Posterior cingulate gyrus (tissue), 11 donors: ENCODE measurements at places on chromosomes 12 and 14.

- DNase-seq, result no peak
These were observed 115.7 kb downstream of the DIO2 start for GRCh38 chr14:80095623-80096022.

GRCh38 chr14:35235840-35236239 lies 56.3 kb upstream of the PSMA6 start:
- DNase-seq, result no peak

- DNase-seq, result no peak
These were observed 202.6 kb upstream of the AVPR1A start for GRCh38 chr12:63353559-63353958.

- DNase-seq, result no peak
These were observed 423 bp downstream of the FGD6 start for GRCh38 chr12:95216711-95217376.

DNA sequence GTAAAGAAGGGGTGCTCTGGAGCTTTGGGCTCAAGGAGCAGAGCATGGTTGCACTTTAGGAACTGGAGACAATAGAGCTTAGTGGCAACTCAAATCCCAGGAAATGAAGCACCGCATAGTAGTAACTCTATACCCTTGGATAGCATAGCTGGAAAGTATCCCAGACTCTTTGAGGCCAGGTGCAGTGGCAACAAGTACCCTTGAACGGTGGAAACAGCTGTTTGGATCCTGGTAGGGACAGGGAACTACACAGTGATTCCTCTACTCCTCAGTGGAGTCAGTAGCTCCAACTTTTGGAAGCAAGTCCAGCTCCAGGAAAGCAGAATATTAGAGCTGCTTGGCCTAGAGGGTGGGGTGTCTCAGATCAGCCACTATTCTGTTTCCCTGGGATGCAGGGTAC lies 129.0 kb upstream of the WSCD2 start:
- DNase-seq, result no peak

DNA sequence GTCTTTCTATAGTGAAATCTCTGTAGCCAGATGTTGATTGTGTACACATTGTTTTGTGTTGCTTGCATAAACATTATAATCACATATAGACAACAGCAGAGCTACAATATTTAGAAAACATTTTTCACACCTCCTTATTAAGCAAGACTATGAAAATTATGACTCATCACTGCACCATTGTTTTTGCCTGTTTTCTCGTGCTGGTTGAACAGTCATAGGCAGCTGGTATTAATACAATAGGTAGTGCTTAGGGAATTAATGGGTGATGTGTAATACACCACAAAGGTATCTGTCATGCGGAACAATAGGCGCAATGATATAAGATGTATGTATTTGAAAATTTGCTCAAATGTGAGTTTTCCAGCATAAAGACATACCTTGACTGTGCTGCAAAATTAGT lies 449.3 kb downstream of the FOXG1 start:
- DNase-seq, result no peak

DNA sequence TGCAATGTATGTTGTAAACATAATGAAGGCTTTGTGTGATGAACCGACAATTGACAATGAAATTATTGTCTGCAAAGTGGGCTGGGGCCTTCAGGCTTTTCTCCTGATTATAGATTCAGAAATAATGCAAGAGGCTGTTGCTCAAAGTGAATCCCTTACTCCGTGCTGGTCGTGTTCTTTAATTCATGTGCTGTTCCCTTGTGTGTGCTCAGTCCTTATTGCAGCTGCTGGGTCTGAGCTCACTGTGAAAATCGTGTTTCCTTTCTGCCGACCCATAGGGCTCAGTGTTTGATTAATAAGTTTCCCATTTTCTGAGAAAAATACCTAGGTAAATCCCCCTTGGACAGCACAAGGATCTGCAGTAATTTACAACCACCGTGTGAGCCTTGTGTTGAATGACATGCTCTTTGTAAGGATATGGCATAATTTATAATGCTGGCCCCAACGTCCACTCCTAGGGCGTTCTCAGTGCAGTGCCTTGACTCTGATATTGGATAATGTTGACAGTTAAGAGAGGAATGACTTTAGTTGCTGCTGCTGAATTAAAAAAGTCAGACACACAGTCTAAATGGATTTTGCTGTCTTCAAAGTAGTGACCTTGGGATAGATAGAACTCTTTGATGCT lies 81.6 kb downstream of the RGS6 start:
- no peak for DNase-seq

GRCh38 chr12:15693228-15693911 lies 95.8 kb downstream of the EPS8 start:
- no peak for DNase-seq

- DNase-seq, result no peak
These were observed 112.7 kb upstream of the TMPO start for GRCh38 chr12:98402671-98403070.
